DMS79 (cell line): ENCODE measurements at places on chromosomes 2 and 18.

- no peak for DNase-seq
Observed at GRCh38 chr18:50644807-50645206, 84.9 kb downstream of the MAPK4 start.

DNA sequence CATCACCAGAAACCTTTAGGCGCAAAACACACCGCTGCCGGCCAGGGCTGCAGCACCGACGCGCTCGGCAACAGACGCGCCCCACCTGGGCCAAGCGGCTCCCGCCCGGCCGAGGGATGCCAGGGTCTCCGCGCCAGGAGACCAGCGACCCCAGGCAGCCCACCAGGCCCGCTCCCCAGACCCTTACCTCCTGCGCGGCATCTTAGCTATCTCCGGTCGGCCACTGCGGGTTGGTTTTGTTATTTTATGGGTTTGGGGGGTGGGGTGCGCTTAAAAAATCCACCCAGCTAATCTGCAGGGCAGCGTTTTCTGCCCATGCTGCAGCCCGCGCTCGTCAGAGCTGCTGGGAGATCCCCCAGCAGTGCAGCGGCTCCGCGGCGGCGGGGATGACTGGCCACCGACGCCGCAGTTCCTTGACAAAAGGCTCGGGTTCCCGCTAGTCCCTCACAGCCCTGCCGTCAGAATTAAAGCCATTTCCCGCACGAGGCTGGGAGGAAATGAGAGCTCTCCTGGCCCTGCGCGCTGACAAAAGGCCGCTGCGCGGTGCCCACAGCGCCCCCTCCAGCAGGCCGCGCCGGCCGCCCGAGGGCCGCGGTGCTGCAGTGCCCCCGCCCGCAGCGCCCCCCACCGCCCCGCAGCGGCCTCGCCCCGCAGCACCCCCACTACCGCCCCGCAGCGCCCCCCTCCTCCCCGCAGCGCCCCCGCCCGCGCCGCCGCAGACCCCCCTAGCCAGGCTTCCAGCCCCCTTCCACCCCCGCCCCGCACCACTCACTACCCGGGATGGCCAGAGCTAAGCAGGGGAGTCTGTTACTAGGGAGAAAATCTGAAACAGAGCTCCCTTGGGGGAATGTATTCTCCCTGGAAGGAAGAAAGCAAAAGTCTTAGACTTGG, at the start of gene ADD2:
ADD2 (minus strand) TSS at position 502 of the 891 bp plus-strand sequence. CDS start 61,792 bp downstream, outside the sequence.
- DNase-seq: peak; percentile 22

- DNase-seq: no peak
Observed at GRCh38 chr2:7902251-7902765, 779.5 kb upstream of the ID2 start.

- no peak for DNase-seq
Observed at GRCh38 chr2:45965871-45966498, 314.5 kb downstream of the PRKCE start.

GRCh38 chr2:101823347-101823791, 125.9 kb downstream of the MAP4K4 start:
- no peak for DNase-seq

GRCh38 chr2:28408764-28409599, 16.3 kb downstream of the FOSL2 start:
- no peak for DNase-seq

DNA sequence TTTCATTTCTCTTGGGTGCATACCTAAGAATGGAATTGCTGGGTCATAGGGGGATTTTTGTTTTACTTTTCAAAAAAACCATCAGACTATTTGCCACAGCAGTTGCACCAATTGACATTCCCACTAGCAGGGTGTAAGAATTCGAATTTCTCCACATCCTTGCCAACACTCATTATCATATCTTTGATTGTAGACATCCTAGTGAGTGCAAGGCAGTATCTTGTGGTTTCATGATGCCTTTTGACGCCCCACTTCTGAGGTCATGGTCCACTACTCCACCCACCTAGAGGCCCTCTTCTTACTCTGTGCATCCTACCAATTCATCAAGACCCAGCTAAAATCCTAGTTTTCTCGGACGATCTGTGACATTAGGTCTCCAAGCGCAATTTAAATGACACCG, 161.9 kb downstream of the MYO5B start:
- DNase-seq: no peak

DNA sequence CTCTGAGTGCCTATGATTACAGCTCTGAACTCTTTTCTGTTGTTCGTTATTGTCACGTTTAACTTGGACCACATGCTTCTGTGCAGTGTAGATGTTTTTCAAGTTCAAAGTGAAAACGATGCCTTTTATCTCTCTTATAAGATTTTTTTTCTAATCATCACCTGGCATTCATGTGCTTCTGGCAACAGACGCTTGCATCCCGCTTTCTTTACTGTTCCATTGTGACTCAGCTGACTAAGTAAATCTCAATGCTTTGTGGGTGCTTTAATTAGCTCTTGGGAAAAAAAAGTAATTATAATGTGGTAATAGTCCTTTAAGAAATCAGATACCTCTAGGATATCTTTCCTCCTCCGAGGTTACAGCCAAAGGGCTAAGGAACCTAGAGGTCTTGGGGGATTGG, 31.2 kb upstream of the RMP24 start:
- DNase-seq: no peak

DNA sequence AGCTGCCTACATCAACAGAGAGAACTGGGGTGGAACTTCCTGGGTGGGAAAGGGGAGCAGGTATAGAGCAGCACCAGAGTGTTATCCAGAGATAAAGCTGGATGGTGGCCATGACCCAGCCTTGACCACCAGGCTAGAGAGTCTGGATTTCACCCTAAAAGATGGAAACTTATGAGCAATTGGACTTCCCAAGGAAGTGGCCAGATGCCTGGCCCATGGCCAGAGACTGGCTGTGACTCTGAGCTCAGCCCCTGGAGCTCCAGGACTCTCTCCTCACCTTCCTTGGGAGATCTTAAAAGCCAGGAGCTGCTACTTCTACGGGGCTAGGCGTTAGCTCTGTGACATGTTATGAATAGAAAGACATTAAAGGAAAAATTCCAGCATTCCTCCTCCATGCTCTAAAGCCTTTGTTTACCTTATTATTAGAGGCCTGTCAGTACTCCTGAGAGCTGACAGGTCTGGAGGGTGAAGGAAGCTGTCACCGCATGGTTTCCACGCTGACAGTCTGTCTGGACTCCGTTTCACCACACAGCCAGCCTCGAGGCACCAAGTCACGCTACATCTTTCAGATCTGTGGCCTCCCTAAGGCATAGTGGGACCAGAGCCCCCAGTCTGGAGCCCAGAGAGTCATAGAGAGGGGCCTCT, 260.0 kb upstream of the SIX2 start:
- no peak for DNase-seq

GRCh38 chr2:174670446-174670845, 72.8 kb upstream of the WIPF1 start:
- no peak for DNase-seq

- no peak for DNase-seq
Observed at GRCh38 chr2:112493858-112494648, 12.1 kb downstream of the TTL start.

GRCh38 chr2:187825108-187825507, 270.9 kb upstream of the TFPI start:
- no peak for DNase-seq

DNA sequence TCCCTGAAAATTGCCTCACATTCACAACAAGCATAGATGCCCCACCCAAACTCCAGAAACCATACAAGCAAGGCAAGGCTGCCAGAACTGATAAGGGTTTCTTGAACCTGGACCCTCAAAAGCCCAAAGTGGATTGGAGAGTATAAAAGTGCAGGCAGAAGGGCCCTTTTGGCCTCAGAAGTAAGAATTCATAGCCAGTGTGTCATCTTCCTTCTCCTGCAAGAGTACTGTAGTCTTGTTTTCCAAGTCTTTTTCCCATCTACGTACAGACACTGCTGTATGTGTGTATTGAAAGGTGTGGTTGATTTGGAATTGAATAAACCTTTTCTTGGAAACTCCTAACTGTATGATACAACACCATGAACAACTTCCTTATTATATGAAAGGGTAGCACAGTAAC, 46.8 kb downstream of the ZC3H15 start:
- no peak for DNase-seq

- no peak for DNase-seq
Observed at GRCh38 chr2:168064011-168064998, 183.1 kb downstream of the STK39 start.

- no peak for DNase-seq
Observed at GRCh38 chr18:46768166-46768921, 11.5 kb upstream of the ST8SIA5 start.

GRCh38 chr18:1676387-1676786, 771.7 kb downstream of the ADCYAP1 start:
- DNase-seq: no peak

GRCh38 chr18:44149706-44150105, 531.0 kb upstream of the SETBP1 start:
- no peak for DNase-seq

GRCh38 chr2:40289771-40290404, 162.0 kb downstream of the SLC8A1 start:
- no peak for DNase-seq

DNA sequence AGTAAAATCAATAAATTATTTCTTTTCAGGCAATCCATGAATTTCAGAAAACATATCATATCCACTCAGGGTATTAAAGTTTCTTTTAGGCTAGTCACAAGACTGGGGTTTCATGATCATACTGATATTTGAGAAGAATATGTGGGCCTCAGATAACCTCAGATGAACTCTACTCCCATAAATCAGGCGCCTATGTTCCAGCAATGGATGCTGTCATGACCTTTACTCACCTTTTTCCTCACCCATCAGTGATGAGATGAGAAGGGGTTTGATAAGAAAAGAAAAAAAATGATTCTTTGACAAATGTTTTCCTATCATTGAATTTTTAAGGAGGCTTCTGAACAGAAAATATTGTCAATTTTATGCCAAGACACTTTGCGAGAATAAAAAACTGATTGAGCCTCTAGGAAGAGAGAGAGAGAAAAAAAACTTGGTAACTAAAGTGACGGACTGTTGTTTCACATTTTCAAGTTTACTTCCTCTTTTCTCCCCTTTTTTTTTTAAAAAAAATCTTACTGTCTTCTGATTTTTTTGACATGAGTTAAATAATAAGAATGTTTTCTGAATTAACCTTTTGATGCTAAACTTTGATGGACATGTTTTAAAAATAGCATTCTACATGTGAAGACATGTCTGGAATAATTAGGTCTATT, 309.1 kb upstream of the MAP2 start:
- DNase-seq: no peak

GRCh38 chr18:37787452-37787851, 221.9 kb upstream of the CELF4 start:
- no peak for DNase-seq

- no peak for DNase-seq
Observed at GRCh38 chr2:69565431-69565839, 78.1 kb downstream of the AAK1 start.

DNA sequence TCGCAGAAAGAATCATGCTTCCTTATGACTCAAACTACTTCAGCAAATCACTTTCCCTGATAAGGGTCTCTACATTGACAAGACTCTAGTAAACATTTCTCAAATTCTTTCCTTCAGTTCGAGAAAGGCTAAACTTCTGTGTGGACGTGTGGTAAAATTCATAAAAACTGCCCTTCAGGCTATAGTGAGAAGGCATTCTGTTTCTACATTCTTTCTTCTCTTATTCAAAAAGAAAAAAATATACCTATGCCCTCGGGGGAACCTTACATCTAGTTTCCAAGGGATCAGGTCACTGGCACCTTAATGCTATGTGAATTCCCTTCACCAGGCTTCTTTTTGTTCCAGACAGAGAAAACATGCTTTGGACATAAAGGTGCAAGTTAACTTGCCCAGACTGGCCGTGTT, 4.9 kb downstream of the VIT start:
- DNase-seq: no peak

DNA sequence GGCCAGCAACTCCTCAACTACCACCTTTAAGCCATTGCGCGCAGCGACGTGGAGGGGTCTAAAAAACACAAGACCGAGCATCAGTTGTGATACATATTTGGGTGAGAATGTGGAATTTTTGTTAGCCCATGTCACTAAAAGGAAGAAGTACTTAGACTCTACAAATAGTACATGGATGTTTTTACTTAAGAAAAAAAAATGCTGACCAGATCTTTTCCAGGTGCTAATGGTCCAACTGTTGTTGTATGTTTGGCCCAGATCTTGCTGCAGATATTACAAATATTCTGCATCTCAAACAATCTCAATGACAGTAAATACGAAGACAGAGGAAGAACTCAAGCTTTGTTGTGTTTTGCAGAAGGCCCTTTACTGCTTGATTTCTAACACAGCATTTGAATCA, 67.1 kb upstream of the PGAP1 start:
- no peak for DNase-seq

DNA sequence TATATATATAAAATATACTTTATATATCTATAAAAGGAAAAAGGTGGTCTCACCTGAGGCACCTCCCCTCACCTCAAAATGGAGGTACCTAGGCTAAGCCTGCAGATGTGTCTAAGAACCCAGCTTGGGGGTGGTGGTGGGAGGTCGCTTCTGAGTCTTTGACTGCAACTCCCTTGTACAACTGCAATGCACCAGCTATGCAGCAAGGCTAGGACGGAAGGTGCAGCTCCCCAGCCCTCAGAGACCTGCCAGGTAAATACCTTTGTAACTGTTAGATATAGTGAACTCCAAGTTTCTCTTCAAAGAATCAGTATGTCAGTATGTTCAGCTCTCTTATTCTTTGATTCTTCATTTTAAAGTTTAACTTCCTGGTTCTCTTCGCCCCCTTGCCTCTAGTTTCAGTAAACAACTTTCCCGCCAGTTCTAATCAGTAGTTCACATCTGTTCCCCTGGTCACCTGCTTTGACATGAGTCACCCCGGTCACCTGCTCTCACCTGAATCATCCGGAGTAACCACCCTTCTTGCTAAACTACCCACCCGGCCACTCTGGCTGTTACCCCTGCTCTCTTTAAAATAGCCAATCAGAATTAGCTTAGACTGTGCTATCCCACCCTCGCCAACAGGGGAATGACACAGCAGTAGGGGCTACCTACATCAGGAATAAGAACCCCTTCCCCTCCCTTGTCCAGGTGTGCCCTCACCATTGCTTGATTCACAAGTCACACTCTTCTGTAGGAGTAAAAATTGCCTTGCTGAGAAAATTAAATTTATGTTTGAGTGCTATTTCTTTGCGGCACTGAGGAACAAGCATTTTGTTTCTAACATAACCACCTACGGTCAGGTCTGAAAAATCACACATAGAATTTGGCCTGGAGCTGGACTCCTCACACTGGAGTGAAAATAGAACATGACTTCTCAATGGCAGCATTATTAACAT, 24.7 kb upstream of the IMPA2 start:
- no peak for DNase-seq

DNA sequence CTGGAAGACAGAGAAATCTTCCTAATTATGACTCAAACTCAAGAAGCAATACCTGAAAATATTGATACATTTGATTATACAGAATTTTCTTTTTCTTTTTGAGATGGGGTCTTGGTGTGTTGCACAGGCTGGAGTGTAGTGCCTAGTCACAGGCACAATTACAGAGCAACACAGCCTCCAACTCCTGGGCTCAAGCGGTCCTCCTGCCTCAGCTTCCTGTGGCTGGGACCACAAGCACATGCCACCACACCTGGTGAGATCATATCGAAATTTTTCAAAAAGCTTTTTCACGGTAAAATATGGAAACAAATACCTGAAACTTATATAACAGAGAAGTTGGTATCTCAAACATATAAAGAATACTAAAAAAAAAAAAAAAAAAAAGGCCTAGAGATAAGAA, 27.9 kb downstream of the TGFBRAP1 start:
- DNase-seq: no peak
